NCI-H460 (cell line): ENCODE measurements at places on chromosomes 12 and 14.
A peak's percentile ranks its signal among the peaks of the same experiment; 100 is the strongest.

GRCh38 chr14:23695664-23695999 is 59.5 kb downstream of the DHRS2 start:
- no peak for DNase-seq

DNA sequence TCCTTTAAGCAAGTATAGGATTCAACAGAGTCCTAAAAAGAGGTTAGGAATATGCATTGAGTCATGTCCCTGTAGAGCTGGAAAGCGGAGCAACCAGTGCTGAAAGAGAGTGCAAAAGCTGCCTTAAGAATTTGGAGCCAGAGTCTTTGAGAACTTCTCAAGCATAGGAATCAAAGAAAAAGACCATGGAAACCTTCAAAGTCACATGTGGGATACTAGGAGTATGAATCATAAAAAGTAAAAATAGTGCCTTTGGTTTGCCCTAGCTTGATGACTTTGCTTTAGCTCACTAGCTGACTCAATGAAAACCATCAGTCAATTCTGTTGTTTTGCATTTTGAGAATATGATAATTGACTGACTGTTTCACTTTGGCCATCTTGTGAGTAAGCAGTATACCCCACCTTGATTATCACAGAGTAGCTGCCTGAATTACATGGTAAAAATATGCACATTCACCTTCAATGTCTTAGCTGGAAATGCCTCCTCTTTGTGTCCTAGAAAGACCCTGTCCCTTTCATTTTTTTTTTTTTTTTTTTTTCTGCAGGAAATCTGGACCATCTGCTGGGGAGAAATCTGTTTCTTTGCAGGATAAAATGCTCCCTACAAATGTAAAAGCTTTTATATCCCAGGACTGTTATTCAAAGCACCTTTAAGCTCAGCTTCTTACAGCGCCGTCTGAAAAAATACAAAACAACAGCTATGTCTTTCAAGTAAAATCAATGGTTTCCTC is 248.6 kb upstream of the KRR1 start:
- no peak for DNase-seq

DNA sequence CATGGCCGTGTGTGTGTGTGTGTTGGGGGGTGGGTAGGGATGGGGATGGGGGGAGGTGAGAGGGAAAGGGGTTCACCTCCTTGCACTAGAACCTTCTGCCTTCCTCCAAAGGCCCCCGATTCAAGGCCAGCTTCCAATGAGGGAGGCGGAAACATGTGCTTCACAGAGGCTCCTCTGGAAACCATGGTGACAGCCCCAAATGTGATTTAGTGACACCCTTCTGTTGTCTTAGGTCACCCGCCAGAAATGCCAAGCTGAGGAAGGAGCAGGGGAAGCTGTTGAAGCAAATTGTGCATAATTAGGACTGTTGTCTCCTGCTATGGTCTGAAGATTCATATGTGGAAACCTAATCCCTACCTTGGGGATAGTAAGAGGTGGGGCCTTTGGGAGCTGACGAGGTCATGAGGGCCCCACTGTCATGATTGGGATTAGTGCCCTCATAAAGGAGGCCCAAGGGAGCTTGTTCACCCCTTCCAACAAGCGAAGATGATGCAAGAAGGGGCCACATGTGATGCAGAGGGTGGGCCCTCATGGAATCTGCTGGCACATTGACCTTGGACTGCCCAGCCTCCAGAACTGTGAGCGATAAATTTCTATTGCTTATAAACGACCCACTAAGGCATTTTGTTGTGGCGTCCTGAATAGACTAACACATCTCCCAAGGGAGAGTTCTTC is 95.2 kb downstream of the AACS start:
- DNase-seq = no peak

GRCh38 chr12:104784592-104784991 is 173.5 kb downstream of the SLC41A2 start:
- DNase-seq = no peak

DNA sequence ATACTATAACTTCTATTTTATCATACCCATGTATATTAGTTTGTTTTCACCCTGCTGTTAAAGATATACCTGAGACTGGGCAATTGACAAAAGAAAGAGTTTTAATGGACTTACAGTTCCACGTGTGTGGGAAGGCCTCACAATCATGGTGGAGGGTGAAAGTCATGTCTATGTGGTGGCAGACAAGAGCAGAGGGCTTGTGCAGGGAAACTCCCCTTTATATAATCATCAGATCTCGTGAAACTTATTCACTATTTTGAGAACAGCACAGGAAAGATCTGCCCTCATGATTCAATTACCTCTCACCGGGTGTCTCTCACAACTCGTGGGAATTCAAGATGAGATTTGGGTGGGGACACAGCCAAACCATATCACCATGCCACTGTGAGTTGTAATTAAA is 135.8 kb downstream of the SYNE2 start:
- DNase-seq = no peak

DNA sequence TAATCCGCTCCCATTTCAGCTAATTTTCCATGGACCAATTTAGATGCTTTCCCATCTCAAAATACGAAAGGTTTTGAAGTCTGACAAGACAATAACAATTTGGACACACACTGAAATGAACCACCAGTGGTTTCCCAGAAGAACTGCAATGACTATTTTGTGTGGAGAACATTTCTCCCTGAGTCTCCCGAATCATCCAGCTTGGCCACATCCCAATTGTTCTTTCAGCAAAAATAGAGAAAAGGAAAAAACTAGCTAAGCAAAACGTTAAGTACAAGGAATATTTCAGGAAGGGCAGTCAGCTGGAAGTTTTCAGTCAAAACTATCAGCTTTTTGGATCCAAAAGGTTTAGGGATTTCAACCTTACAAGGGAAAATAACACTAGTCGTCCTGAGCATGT is 390.6 kb downstream of the KCNH5 start:
- no peak for DNase-seq

GRCh38 chr12:132026061-132026795 is 76.5 kb downstream of the EP400 start:
- DNase-seq = no peak

GRCh38 chr12:50419112-50419909 is 18.6 kb downstream of the LARP4 start:
- no peak for DNase-seq

- no peak for DNase-seq
Measured at GRCh38 chr14:105274637-105275036, 26.2 kb downstream of the BRF1 start.

DNA sequence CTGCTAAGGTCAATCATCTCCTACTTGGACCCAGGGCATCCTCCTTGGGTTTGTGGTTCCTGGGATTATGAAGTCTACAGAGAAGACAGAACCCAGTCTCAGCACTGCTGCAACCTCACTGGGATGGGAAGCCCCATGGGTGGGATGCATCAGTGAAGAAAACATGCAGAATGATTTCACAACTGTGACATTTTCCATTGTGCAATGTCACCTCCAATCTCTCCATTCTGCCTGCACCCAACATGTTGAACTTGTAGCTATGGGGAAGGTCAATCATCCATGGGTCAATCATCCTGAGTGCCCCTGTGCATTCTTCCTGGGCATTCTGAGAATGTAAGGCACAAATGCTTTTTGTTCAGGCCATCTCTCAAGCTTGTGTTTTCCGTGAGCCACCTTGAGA is 1004.4 kb upstream of the TMEM132C start:
- DNase-seq = no peak

DNA sequence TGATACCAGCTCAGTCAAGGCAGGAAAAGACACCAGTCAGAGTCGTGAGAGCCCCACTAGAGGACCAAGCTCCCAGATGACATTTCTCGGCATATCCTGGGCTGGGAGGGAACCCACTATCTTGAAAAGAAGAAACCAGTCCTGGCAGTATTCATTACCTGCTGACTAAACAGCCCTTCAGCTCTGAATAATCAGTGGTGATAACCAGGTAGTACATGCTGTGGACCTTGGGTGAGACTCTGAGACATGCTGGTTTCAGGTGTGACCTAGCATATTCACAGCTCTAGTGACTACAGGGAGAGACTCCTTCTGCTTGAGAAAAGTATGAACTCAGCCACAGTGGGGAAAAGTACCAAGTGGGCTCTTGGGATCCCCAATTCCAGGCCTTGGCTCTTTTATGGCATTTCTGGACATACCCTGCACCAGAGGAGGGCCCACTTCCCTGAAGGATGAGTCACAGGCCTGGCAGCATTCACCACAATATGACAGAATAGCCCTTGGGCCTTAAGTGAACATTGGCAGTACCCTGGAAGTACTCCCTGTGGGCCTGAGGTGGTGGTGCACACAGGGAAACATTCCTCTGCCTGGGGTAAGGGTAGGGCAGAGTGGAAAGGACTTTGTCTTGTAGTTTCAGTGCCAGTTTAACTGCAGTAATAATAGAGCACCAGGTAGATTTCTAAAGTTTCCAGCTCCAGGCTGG is 82.6 kb upstream of the SLC38A4 start:
- no peak for DNase-seq

GRCh38 chr12:40152783-40153383 is 47.0 kb upstream of the SLC2A13 start:
- peak; percentile 51 for DNase-seq

GRCh38 chr14:93951635-93952540 is 24.5 kb downstream of the ASB2 start:
- DNase-seq = no peak

- no peak for DNase-seq
Measured at GRCh38 chr12:47735649-47736048, 10.4 kb upstream of the ENDOU start.

DNA sequence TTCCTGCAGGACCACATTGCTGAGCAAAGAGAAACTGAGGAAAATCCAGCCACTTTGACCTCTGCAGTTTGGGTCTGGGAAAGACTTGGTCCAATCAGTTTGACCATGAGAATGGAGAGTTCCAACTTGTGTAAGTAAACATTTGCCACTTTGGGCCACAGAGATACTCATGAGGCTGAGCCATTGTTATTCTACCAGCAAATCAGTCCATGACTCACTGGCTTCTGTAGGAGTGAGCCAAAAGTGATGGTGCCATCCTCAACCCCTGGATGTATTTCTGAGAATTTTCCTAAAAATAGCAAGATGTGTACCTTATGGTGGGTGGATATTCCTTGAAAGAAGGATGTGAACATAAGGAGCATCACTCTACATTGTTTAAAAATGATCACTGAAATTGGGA is 192.9 kb upstream of the OR4E1 start:
- no peak for DNase-seq

DNA sequence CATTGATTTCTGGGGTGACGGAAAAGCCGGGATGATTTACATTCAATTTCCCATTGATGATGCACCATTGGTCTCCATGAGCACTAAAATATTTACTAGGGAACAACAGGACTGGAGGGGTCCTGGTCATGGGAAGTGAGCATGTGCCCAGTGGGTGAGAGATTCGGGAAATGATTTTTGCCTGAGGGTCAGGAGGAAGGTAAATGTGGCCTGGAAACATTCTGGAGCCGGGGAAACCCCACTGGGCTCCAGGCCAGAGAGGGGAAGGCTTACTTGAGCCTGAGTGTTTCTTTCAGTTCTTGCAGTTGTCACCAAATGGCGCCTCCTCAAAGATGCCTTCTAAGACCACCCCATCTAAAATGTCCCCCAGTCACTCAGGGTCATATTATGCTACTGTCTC is 532.3 kb upstream of the TBX3 start:
- no peak for DNase-seq

DNA sequence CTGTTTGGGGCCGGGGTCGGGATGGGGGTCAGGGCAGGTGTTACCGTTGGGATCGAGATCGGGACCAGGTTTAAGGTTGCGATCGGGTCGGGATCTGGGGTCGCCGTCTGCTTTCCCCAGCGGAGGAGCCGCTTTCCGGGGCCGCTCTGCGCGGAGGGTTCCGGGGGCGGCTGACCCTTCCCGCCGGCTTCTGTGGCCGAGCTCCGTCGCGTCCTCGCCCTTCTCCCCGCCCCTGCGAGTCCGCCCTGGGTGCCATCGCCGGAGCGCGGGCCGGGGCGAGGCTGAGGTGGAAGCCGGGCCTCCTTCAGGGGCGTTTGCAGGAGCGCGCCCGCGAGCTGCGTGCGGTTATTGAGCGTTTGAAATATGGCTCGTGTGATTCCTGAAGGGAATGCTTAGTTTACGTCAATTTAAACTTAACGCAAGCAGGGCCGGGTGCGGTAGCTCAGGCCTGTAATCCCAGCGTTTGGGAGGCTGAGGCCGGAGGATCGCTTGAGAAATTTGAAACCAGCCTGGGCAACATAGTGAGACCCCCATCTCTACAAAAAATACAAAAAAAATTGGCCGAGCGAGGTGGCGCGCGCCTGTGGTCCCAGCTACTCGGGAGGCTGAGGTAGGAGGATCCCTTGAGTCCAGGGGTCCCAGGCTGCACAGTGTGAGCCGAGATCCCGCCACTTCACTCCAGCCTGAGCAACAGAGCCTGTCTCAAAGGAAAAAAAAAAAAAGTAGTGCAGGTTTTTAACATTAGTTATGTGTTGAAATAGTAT is 620 bp downstream of the PGAM5 start:
- no peak for DNase-seq
